ENCODE measurements at places on chromosomes 12 and 14.

- DNase-seq = no peak
Measured at GRCh38 chr14:47674543-47675465, 601 bp downstream of the MDGA2 start.

DNA sequence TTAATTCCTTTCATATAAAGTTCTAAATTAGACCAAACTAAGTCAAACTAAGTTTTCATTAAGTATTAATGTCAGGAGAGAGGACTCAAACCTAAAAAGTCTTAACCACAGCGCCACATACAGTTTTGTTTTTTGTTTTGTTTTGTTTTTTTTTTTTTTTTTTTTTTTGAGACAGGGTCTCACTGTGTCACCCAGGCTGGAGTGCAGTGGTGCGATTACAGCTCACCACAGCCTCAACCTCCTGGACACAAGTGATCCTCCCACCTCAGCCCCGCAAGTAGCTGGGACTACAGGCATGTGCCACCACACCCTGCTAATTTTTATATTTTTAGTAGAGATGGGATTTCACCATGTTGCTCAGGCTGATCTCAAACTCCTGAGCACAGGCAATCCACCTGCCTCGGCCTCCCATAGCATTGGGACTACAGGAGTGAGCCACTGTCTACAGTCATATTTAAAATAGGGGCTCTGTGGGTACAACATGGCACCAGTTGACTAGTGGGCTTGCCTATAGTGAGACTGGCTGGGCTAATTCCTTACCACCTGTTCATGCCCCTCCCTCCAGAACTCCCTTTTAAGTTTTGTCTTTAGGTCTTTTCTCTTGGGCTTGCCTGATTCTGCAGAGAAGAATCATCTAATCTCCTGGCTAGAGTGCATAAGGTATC, 110.2 kb downstream of the PPP2R5E start:
- DNase-seq = no peak

DNA sequence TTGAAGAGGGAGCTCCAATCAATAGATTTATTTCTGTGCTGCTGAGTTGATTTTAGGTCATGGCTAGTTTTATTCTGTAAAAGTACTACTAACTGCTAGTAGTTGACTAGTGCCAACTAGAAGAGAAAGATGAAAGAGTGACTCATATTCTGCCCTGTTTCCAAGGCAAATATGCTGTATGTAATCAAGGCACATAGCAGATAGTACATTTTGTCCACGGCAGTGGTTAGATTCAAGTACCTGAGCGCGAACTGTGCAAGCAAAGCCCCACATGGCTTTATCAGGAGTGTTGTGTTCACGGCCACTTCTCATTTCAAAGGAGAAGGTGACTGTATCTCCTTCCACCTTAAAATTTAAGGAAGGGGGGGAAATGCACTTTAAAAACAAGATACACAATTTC, 126.8 kb downstream of the TRAFD1 start:
- DNase-seq = no peak

GRCh38 chr12:5059358-5059757, 15.7 kb downstream of the KCNA5 start:
- DNase-seq = no peak

DNA sequence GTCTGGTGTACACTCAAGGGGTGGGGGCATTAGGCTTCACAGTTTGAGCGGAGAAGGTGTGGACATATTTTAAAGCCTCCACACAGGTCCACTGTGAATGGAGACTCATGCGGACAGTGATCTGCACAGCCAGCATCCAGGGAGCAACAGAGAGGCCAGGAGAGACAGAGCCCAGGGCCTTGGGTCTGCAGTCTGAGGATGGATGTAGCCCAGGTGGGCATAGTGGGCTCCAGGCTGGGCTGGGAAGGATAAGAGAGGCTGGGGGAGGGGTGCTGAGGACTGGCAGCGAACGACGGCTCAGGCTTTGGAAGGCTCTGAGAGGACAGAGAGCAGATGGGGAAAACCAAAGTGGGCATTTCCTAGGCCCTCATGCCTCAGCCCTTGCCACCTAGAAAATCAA, 128.8 kb downstream of the PAPOLA start:
- DNase-seq = no peak

- DNase-seq = no peak
Measured at GRCh38 chr12:57342207-57342691, 88.6 kb downstream of the R3HDM2 start.
